Stimulated activated CD4-positive, alpha-beta T cell treated with anti-CD3 and anti-CD28 coated beads, Interleukin-1b, Interleukin-23, amount 100 ng/mL, for 1 hour (primary cell): ENCODE measurements at places on chromosomes 12 and 14.

GRCh38 chr12:3698218-3698974, 54.5 kb downstream of the CRACR2A start:
- no peak for DNase-seq

DNA sequence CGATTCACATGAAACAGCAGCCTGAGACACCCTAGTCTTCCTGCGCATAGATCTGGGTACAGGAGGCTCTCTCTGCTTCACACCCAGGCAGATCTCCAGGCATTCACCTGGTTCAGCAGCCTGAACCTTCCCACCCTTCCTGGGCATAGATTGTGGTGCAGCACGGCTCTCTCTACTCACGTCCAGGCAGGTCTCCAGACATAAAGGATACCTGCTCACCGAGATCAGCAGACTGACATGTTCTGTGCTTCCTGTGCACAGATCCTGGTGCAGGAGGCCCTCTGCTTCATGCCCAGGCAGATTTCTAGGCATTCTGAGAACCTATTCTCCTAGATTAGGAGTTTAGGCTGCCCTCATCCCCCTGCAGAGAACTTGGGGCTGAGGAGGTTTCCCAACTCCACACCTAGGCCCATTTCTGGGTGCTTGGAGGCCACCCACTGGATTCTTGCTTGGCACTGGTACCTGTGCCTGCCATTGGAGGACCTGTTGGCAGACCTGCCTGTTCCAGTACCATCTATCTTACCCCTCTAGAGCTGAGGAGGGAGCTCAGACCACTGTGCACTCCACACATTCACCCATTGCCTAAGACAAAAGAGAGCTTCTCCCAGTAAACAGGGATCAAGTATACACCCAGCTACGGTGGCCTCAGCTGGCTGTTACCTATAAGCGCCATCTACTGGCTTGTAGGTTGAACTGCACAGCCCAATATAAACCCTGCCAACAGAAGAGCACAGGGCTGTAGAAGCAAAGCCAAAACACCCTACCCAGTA, 28.0 kb upstream of the GARIN6 start:
- DNase-seq: no peak

DNA sequence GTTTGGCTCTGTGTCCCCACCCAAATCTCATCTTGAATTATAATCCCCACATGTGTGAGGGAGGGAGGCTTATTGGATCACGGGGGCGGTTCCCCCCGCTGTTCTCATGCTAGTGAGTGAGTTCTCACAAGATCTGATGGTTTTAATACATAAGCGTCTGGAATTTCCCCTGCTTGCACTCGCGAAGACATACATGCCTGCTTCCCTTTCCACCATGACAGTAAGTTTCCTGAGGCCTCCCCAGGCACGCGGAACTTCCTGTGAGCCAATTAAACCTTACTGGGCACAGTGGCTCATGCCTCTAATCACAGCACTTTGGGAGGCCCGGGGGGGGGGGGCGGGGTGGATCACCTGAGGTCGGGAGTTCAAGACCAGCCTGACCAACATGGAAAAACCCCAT, 60.8 kb downstream of the R3HDM2 start:
- DNase-seq: no peak

DNA sequence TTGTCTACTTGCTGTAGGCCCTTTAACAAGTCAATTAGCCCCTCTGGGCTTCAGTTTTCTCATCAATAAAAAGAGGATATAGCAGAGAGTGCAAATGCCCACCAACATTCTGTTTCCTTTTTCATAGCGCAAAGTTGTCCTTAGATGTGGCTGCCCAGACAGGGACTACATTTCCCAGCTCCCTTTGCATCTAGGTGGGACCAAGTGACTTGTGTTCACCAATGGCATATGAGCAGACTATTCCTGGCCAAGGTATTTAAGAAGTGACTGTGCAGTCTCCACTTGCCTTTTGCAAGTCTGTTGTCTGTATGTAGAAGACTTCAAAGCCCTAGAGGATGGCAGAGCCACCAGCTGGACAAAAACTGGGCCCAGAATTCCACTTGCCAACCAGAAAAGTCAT, 59.7 kb downstream of the DAO start:
- no peak for DNase-seq

- no peak for DNase-seq
These were observed 63.9 kb downstream of the NUAK1 start for GRCh38 chr12:106074706-106075392.

GRCh38 chr12:76687981-76688380, 75.9 kb upstream of the ZDHHC17 start:
- DNase-seq: no peak

DNA sequence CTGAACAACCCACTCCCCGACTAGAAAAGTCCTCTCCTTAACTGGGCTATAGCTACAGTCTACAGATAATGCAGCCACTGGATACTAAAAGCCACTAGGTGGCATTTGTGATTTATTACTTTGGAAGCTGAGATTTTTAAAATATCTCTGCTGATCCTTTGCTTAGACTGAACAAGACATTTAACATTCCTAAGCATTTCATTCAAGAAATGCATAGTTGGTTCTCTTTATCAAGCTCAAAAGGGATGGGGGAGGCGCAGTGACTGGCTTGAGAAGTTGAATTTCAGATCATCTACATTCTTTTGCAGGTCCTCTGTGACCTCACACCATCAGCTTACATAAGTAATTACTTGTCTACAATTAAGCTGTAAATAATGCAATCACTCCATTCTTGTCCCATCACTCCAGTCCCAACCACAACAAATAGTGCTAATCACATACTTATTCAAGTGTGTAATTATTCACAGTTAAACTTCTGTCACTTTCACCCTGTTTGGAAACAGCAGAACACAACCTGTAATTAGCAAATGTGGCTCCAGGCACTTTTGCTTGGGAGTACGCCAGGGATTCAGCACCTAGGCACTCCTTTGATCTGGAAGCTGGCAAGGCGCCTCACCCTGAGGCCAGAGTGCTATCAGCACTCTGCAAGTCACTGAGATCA, 203.6 kb downstream of the NOVA1 start:
- no peak for DNase-seq

DNA sequence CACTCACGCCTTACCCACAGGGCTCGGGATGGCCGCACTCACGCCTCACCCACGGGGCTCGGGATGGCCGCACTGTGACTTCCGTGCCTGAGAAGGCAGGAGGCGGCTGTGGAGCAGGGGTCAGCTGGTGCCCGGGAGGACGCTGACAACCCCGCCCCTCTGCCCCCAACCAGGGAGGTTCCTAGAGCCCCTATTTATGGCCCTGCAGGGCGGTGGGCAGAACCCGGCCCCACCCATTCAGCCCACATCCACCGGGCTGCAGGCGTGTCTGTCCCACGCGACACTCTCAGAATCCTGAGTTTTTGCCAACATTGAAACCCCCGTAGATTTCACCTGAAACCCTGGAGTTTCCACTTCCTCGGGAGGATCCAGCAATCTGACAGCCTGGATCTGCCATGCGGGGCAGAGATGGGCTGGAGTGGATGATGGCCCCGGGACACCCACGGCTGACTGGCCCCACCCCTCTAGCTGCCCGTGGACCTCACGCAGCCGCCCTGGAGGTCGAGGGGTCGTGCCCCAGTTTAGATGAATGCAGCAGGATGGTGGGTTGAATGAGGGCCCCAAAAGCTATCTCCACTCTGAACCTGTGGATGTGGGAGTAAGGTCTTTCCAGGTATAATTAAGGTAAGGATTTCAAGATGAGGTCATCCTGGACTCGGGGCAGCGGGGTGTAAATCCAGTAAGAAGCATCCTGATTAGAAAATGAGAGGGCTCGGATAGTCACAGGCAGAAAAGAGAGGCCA, 20.4 kb downstream of the GALNT9 start:
- DNase-seq: no peak

- no peak for DNase-seq
These were observed 5.3 kb upstream of the SINHCAF start for GRCh38 chr12:31331242-31331641.

- no peak for DNase-seq
These were observed 1.5 kb upstream of the KSR2 start for GRCh38 chr12:117970334-117970733.

DNA sequence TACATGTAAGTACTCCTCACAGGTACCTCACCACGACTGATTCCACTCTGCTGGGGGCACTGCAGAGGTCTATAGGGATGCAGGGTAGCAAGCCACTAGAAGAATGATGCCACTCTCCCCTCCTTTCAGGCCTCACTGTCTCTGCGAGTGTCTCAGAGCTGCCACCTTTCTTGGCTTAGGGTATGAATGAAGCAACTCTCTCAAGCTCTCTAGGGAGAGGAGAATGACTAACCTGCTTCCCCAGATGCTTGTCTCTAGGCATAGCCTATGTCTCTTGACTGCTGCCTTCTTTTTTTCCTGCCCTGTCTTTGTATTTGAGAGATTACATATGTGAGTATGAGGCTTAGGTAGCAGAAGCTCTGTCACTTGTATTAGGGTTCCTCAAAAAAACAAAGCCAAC, 566.5 kb upstream of the ATP2B1 start:
- no peak for DNase-seq

GRCh38 chr14:47949006-47949405, 273.6 kb upstream of the MDGA2 start:
- no peak for DNase-seq

GRCh38 chr14:77556946-77557345, 58.3 kb upstream of the ISM2 start:
- DNase-seq: no peak

DNA sequence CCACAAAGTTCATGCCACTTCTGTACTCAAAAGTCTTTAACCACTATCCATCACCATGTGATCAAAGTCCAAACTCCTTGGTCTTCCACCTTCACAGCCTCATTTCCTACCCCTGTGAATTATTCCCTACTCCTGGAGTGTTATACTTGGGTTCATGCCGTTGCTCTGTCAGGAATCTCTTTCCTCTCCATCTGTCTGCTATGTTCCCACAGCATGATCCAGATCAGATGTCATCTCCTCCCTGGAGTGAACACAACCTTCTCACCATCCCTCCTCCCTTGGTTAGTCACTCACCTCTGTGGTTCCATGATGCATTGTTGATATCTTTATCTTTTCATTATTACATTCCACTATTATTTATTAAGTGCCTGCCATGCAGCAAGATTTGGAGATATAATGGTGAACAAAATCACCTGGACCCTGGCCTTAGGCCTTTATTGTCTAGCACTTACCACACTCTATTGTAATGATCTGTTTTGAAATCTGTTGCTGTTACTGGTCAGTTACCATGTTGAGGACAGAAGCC, 22.4 kb downstream of the LACRT start:
- DNase-seq: no peak

DNA sequence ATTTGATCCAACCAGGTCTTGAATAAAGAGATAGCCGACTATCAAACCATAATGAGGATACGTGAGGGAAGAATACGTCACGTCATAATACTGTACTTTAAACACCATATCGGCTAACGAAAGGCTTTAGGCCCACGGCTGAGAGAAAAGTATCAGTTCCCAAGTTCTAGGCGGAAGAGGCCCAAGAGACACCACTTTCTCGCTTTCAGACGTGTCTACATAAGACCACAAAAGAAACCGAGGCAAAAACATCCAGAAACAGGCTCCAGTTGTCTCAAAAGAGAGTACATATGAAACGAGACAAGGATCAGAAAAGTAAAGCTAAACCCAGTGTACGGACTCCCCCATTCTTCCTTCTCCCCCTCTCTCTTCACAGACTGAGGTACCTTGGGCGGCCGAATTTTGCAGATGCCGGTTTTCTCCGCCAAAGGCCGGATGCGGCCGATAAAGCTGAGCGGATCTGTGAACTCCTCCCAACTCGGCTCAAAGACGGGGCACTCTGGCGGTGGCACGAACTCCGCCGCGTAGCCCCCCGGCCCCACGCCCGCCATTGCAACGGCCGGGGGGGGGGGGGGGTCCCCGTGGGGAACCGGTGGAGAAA, 479 bp downstream of the KDM5A start:
- DNase-seq: no peak
